ENCODE measurements at places on chromosomes 16 and 17. TPM values are rescaled to one million over a fixed set of nuclear protein-coding genes. Genes with fewer than 3 reads are reported as not detected.

DNA sequence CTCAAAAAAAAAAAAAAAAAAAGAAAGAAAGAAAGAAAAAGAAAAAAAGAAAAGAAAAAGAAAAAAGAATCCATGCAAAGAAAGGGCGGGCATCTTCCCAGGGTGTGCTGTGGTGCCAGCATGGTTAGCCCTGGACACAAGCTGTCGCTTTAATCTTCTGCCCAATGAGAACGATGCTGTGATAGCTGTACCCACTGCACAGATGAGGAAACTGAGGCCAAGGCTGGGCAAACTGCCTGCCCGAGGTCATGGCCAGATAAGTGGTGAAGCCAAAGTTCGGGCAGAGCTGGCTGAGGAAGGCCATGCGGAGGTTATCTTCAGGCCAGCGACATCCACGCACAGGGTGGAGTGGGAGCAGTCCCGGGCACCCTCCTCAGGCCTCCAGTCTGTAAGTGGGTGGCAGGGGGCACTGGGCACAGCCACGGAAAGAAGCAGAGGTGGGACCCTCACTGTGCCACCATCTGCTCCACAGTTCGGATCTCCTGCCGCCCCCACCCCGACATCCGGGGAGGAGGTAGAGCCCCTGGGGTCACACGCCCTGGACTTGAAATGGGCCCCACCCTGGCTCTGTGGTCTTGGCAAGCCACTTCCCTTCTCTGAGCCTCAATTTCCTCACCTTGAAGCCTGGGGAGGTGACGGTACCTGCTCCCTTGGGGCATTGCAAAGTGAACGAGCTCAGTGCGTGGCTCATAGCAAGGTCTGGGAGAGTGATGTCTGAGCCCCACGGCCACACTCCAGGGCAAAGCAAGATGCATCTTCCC lies 6.5 kb downstream of the FBXL16 start:
- DNase-seq, result no peak

SBK1 gene
- 0.06 TPM for total RNA-seq

DNA sequence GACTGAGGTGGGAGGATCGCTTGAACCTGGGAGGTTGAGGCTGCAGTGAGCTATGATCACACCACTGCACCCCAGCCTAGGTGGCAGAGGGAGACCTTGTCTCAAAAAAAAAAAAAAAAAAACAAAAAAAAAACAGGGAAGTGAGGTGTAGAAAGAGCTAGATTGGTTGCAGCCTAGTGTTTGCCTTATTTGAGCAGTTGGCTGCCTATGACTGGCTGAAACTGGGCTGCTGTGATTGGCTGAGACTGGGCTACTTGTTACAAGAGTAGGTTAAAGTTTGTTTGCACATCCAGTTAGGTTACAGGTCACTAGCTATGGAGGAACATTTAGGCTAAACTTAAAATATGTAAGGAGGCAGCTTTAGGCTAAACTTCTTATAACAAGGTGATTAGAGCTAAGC lies 5.7 kb downstream of the DHRS7B start:
- no peak for DNase-seq

- no peak for DNase-seq
These were observed 259.9 kb upstream of the IRX3 start for GRCh38 chr16:54546521-54546920.

- DNase-seq, result no peak
These were observed 20.8 kb downstream of the GINS2 start for GRCh38 chr16:85667841-85668413.

PLD6 gene
- total RNA-seq, result 4.2 TPM

DNA sequence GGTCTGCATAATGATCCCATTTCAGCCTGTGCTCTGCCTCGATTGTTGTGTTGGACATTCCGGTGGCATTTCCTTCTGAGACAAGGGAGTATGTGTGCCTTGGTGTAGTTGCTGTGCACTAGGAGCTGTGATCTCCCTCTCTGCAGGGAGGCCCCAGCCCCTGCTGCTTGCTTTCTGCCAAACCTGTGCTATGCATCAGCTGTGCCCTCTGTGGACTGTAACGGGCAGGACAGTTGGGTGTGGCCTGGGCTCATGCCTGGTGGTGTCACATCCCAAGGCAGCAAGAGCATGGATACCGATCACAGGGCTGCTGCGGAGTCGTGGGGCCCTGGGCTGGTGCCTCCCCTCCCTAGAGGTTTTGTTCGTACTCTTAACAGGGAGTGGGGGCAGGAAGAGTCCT lies 3.8 kb upstream of the JPT2 start:
- no peak for DNase-seq

GRCh38 chr16:15961060-15961511 lies 11.7 kb downstream of the ABCC1 start:
- no peak for DNase-seq
